Astrocyte (in vitro differentiated cells and primary cell): ENCODE measurements at places on chromosomes 16 and 17. TPM values are rescaled to one million over a fixed set of nuclear protein-coding genes. Genes with fewer than 3 reads are reported as not detected.

The PRR35 gene
- total RNA-seq = 0.09 TPM in 1 of 2 replicates, not detected in the other

The SLFN14 gene
- total RNA-seq = not detected in 2 replicates

The HGS gene
- 106 and 122 TPM in 2 replicates for total RNA-seq

GRCh38 chr16:27304881-27305745 lies 8.7 kb upstream of the IL4R start:
- no peaks in the 10 kb centered on the region for H3K36me3 ChIP-seq
- DNase-seq = no peak
- no peaks in the 10 kb centered on the region for H3K4me1 ChIP-seq
- H3K4me3 ChIP-seq = no peak overlapping the region

DNA sequence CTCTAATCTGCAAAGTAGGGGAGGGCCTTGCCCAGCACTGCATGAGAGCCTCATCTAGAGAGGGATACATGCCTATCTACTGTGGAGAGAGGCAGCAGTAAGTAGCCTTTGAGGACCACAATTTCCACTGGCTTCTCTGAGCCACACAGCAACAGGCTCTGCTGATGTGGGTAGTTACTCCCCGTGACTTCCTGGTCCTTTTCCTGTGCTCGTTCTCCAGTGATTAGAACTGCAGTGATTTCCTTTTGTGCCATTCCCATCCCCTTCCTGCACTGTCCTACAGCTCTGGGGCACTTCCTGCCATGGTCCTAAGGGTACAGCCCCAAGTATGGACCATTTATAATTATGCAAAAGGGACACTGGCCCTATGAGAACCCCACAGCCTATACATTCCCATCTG lies 3.0 kb downstream of the PLSCR3 start:
- peaks cover 13% of the 10 kb centered on the region for H3K4me1 ChIP-seq
- H3K27ac ChIP-seq = no peak overlapping the region
- peaks cover 25% of the 10 kb centered on the region for H3K36me3 ChIP-seq
- H3K27me3 ChIP-seq = no peaks in the 10 kb centered on the region
- no peak overlapping the region for H3K4me3 ChIP-seq
- DNase-seq = no peak

DNA sequence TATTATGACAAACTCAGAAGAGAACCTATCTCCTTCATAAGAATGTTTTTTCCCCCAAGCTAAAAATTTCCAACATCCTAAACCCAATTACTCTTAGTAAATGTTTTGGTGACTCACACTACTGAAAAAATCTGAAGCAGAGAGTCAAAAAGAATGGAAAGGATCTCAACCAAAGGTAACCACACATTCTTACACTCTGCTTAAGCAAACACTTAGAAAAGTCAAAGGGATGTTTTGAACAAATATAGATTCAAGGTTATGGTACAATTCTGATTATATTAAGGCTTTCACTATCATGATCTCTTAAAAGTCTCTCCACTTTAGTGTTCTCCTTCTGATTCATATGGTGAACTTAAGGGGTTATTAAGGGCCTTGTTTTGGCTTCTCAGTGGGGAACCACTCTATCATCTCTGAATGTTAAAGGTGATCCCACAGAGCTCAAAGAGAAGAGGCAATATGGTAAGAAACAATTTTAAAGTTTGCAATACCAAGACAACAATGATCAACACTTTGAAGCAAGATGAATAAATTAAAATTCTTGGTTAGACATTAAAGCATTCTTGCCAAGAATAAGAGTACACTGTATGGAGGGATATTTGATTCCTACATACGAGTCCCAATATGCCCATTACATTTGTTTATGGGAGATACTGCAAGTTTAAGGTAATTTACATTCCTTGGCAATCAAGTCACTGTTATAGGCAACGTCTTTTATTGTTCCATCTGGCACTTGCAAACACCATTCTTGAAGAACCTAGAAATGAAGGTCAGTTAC lies 69.2 kb downstream of the CDC27 start:
- H3K27me3 ChIP-seq = no peaks in the 10 kb centered on the region
- DNase-seq = peak; percentile 85
- H3K4me1 ChIP-seq = peaks cover 10% of the 10 kb centered on the region
- H3K36me3 ChIP-seq = peaks cover 22% of the 10 kb centered on the region
- peak overlapping the region; percentile 9 for H3K4me3 ChIP-seq

- H3K27ac ChIP-seq = peak overlapping the region; percentile 35
- H3K4me1 ChIP-seq = peaks cover 65% of the 10 kb centered on the region
- H3K4me3 ChIP-seq = peak overlapping the region; percentile 6
- no peaks in the 10 kb centered on the region for H3K27me3 ChIP-seq
- peak; percentile 57 for DNase-seq
- H3K36me3 ChIP-seq = no peaks in the 10 kb centered on the region
Observed at GRCh38 chr17:78381601-78382232, 3.3 kb downstream of the PGS1 start.
